ENCODE measurements at places on chromosomes 12 and 14.

- DNase-seq = no peak
These were observed 33.3 kb upstream of the CCND2 start for GRCh38 chr12:4240161-4240783.

- DNase-seq = no peak
These were observed 31.7 kb downstream of the VCPKMT start for GRCh38 chr14:50084666-50085065.

- no peak for DNase-seq
These were observed 28.8 kb downstream of the KIF21A start for GRCh38 chr12:39413836-39414771.

DNA sequence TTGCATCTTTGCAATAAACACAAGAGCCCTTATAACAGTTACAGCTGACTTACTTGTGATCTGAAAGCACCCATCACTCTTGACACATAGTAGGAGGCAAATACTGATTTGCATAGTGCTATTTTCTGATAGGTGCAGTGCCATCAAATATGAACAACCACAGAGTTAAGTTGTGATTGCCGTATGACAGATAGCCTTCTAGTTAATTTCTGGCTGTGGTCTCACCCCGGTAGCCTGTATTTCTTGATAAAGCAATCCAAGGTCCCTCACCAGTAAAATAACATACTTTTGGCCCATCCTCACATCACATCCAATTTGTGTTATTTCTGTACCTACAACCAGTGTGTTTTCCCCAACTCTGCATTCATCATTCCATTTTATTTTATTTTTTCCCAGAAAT is 23.3 kb upstream of the STYK1 start:
- no peak for DNase-seq

GRCh38 chr12:90489141-90489540 is 465.8 kb downstream of the CCER1 start:
- no peak for DNase-seq

GRCh38 chr12:31106101-31106803 is 32.6 kb downstream of the DDX11 start:
- no peak for DNase-seq

- DNase-seq = peak; percentile 71
These were observed 108.2 kb upstream of the SLC38A4 start for GRCh38 chr12:46933947-46934346.

- DNase-seq = no peak
These were observed 6.5 kb upstream of the PRIMA1 start for GRCh38 chr14:93794756-93795155.

- DNase-seq = no peak
These were observed 8.9 kb upstream of the TAC3 start for GRCh38 chr12:57025196-57025595.

- peak; percentile 15 for DNase-seq
These were observed 43.9 kb downstream of the BHLHE41 start for GRCh38 chr12:26080911-26081310.

- DNase-seq = no peak
These were observed 23.4 kb upstream of the GLIPR1 start for GRCh38 chr12:75457191-75457590.

GRCh38 chr12:99948370-99948769 is 36.4 kb downstream of the ANKS1B start:
- peak; percentile 2 for DNase-seq

- DNase-seq = no peak
These were observed 31.7 kb downstream of the ATP2A2 start for GRCh38 chr12:110312581-110313360.

DNA sequence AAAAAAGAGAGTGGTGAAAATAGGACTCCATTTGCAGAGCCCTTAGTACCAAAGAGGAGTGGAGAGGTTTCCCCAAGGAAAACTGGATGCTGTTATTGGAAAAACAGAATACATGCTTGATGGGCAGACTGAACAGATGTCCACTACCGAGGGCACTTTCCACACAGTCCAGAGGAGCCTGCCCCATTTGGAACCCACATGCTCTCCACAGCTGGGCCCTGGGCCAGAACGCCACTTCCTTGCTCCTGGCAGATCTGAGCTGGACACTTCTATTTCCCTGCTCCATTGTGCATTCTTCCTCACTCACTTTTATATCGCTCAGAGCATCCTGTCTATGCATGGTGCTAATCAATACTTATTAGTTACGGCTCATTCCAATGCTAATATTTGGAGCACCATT is 249.9 kb downstream of the SLC15A4 start:
- peak; percentile 13 for DNase-seq

DNA sequence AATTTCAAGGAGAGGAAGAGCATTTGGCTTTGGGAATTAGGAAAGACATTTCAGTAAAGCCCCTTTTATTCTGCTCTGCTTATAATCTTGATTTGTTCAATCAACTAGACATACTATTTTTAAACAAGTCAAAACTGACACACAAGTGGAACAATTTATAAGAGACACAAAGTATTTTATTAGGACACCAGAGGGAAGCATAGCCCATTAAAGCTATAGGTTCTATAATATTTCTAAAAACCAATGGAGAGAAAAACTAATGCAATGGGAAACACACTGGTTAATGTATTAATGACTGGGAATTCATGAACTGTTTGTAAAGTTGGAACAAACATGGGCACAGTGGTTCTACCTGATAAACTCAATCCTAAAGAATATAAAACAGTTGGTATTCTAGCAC is 15.3 kb upstream of the CERS5 start:
- DNase-seq = no peak

DNA sequence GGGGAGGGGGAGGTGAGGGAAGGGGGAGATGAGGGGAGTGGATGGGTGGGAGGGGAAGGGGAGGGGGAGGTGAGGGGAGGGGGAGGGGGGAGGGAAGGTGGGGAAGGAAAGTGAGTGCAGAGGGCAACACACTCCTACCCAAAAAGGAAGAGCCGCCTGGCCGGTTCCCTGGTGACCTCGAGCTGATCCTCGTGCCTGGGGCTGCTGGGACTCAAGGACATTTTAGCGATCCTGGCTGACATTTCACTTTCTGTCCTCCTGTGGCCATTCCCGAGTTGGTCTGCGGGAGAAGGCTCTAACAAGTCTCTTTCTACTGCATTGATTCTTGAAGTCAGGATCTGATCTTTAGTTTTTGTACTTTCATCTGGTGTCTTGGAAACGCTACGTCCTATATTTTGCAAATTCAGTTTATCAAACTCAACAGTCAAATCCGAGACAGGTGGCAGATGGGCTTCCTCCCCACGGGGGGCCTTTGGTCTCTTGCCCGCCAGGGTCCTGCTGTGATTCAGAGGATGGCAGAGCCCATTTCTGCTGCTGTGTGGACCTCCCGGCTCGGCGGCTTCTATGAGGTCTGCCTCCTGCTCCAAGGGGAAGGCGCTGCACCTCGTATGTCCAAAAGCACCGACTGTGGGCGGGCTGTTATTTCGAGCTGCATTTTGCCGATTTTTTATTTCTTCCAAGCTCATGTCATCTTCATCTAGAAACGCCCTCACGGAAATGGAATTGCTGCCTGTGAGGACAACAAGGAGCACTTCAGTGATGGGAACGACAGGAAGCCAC is 19.1 kb downstream of the PGAM5 start:
- DNase-seq = no peak

GRCh38 chr12:132772606-132773005 is 11.0 kb upstream of the ANKLE2 start:
- peak; percentile 50 for DNase-seq

DNA sequence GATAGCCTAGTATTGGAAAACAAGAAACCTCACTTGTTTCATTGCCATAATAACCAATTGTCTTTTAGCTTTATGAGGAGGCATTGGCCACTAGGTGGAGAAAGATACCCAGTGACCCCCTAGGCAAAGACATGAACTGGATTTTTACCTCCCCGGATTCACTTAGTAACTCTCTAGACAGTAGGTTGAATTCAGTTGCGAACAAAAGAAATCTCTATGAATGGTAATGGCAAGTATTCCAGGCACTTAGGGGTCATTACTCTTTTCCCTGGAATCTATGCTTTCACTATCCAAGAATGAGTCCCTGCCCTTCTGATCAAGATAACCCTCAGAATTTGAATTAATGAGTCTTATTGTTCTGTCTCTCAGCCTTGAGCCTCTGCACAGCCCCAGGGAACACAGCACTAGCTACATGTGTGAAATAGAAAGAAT is 29.5 kb upstream of the RHOJ start:
- DNase-seq = peak; percentile 46

GRCh38 chr12:38625306-38625705 is 280.1 kb downstream of the CPNE8 start:
- no peak for DNase-seq

- no peak for DNase-seq
These were observed 9.6 kb upstream of the PHC1 start for GRCh38 chr12:8904665-8905064.

DNA sequence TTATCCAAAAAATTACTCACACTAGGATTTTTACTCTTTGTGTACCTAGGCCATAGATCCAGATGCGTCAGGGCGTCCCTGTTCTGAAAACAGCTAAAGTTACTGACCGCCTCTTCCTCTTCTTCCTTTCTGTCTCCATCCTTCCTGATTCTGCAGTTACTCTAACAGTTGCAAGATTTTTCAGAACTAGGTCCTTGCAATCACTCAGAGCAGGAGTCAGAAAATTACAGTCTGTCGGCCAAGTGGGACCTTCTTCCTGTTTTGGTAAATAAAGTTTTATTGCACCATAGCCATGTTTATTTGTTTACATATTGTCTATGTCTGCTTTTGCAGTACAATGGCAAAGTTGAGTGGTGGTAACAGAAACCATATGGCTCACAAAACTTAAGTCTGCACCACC is 25.6 kb upstream of the FGF6 start:
- no peak for DNase-seq

GRCh38 chr12:47282206-47282605 is 202.4 kb upstream of the AMIGO2 start:
- no peak for DNase-seq

GRCh38 chr12:96120359-96121100 is 73.6 kb upstream of the ELK3 start:
- peak; percentile 56 for DNase-seq

GRCh38 chr14:58731465-58732293 is 93.9 kb downstream of the DACT1 start:
- no peak for DNase-seq

GRCh38 chr12:10227648-10228047 is 15.0 kb downstream of the GABARAPL1 start:
- no peak for DNase-seq

- no peak for DNase-seq
These were observed 1.7 kb upstream of the TMPO start for GRCh38 chr12:98513379-98514322.

DNA sequence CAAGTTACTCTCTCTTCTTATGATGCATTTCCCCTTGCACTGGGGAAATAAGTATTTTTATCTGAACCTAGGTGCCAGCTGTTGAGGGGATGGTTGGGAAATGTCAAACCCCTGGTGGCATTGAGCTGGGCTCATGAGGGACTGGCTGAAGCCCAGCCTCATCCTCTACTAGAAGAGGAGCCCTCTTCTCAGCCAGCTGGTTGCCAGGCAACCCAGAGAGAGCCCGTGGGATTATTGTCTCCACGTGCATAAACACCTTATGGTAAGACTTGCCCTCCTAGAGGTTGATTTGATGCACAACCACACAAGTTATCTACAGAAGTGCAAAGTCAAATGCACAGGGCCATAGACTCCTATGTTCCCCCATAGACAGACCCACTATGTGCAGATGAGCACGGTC is 89.8 kb downstream of the WSCD2 start:
- peak; percentile 15 for DNase-seq

GRCh38 chr12:49951411-49952240 is 1.1 kb downstream of the AQP2 start:
- DNase-seq = no peak

DNA sequence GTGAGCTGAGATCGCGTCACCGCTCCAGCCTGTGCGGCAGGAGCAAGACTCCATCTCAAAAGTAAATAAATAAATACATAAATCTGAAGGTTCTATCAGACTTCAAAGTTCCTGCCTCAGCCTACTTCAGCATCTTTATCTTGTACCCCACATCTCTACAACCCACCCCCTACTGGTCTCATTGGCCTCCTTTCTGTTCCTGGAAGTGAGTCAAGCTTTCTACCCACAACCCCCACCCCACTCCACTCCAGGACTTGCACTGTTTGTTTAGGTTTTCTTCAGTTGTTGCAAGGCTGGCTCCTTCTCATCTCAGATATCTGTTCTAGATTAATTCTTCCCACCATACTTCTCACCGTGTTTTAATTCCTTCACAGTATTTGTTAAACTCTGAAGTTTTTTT is 714 bp upstream of the PSMC6 start:
- no peak for DNase-seq

- no peak for DNase-seq
These were observed 16.3 kb downstream of the RAPGEF3 start for GRCh38 chr12:47742253-47742825.

GRCh38 chr12:126907900-126908764 is 1358.8 kb upstream of the TMEM132C start:
- DNase-seq = no peak

- DNase-seq = no peak
These were observed 1341.3 kb downstream of the LRFN5 start for GRCh38 chr14:42947991-42948390.

- DNase-seq = no peak
These were observed 46.2 kb upstream of the BEGAIN start for GRCh38 chr14:100633406-100633805.
